GM20000 (cell line): ENCODE measurements at places on chromosomes 16 and 17.

GRCh38 chr17:68512960-68513474, 787 bp downstream of the PRKAR1A start:
- no peak for DNase-seq

DNA sequence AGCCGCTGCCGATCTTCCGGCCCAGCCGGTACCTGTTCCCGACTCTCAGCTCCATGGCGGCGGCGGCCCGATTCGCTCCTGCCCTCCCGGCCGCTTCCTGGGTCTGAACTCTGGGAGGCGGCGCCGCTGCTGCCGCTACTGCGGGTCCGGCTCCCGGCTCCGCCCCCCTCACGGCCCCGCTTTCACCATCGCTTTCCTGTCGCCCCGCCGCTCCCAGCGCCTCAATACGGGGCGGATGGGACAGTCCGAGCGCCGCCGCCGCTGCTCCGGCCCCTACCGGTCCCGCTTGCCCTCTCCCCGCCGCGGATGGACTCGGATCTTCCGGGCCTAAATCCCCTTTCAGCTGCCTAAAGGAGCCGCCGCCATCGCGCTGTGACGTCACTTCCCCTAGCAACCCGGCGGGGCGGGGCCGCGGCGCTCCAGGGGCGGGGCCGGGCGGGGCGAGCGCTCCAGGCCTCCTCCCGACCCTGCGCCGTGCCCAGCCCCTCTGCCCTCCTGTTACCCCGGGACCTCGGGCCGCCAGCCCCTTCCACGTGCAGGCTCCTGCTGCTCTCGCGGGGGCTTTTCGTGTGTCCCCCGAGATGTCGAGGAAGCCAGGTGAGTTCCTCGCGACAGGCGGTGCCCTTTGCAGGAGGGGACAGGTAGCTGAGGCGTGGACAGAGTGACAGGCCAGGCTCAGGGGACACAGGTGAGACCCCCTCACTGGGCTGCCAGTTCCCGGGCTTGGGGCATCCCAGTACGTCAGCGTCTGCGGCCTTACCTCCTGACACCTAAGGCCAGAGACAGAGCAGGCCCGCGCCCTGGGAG, at the start of gene CSNK1D:
Gene CSNK1D (minus strand): TSS at position 374 of the 807 bp plus-strand sequence. CDS start 319 bp downstream, at position 55.
- DNase-seq, result peak; percentile 99

GRCh38 chr16:17002565-17002964, 468.2 kb downstream of the XYLT1 start:
- DNase-seq, result no peak

DNA sequence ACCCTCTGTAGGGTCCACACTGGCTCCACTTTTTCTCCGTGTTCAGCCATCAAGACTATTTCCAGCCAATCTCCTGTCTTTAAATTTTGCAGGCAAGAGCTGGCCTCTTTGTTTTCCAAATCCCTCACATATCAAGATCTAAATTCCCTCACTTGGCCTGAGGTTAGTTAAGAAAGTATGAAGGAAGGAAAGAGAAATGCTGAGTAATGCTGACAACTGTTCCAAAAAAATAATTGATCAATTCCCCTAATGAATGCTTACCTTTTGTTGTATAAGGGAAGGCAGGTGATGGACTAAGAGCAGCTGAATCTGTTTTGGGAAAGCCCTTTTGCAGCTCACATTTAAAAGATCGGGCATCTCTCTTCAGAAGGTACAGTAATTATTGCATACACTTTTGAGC, 105.1 kb upstream of the KCNJ16 start:
- DNase-seq, result no peak

GRCh38 chr16:3608069-3608468, 3.3 kb downstream of the SLX4 start:
- no peak for DNase-seq

GRCh38 chr16:947255-947921, 23.4 kb downstream of the LMF1 start:
- DNase-seq, result no peak

- no peak for DNase-seq
Measured at GRCh38 chr16:49343291-49343690, 30.3 kb upstream of the C16orf78 start.

DNA sequence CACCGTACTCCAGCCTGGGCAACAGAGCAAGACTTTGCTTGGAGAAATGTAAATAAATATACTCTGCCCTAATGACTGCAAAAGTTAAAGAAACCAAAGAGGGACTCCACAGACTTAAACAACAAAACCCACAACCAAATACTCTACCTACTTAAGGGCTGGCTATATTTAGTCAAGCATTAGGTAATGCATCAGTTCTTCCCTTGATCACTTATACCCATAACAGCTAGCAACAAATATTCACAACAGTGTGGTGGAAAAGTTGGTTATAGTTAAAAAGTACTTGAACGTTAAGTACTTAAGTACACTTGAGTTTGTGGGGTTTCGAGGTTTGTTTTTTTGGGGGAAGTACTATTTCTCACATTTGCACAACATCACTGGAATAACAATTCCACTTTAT, 5.4 kb upstream of the HEXIM2 start:
- DNase-seq, result no peak

DNA sequence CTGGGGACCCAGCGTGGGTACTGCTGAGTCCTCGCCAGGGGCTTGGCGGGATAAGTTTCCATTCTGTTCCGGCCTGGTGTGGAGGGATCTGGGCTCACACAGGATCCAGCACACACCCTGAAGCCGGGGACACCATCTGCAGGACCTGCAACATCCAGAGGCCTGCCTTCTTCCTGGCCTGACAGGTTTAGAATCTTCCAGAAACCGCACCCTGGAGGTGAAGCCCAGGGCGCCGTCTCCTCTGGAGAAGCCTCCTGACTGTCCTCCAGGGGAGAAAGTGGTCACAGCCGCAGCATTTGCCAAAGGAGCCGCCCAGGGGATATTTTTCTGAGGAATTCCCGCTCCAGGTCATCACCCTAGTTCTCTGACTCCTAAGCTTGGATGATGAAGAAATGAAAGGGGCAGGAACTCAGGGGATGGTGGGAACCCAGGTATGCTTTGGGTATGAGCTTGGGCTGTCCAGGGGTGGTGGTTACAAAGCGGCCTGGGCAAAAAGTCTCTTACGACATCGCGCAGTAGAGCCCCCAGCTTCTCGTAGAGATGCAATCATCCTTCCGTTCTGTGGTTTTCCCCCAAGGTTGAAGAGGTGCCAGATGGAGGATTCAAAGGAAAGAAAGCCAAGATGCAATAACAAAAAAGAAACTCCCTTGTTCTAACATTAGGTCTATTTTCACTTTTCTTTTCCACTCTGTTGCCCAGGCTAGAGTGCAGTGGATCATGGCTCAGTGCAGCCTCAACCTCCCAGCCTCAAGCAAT, 9.1 kb upstream of the CRISPLD2 start:
- peak; percentile 61 for DNase-seq
